Stimulated activated CD8-positive, alpha-beta memory T cell treated with anti-CD3 and anti-CD28 coated beads, Interleukin-4, amount 100 ng/mL, for 4 hours (primary cell): ENCODE measurements at places on chromosomes 1 and 21.

DNA sequence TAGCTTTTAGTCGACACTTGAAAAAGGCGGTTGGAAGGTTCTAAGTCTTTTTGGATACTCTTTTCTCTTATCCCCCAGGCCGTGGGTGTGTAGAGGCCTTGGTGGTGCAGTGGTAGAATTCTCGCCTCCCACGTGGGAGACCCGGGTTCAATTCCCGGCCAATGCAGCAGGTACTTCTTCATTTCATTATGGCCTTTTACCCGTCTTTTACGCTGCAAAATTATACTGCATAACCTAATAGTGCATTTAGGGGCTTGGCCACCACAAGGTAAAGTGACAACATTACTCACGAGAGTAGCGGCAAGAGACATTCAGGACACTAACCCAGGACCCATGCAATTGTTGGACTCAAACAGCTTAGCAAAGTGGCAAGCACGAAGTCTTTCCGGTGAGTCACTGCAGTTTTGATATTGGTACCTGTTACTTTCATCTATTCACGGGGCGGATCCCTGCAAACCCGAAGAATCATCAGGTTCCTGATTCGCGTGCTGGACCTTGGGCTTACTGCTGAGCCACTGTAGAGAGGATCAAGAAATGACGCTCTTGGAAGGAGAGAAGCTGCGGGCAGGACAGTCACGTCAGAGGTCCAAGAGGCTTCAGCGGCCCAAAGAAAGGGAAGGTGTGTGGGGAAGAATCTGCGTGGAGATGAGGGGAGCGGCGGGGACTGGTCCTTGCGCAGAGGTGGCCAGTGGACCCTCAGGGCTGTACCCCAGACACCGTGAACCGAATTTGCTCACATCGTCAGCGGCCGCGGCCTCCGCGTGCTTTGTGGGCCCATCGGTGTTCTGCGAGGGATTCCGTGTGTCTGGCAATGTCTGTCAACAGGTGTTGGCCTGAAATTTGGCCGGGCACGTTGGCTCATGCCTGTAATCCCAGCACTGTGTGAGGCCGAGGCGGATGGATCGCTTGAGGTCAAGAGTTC, 12.9 kb upstream of the RNU1-4 start:
- no peak for DNase-seq

DNA sequence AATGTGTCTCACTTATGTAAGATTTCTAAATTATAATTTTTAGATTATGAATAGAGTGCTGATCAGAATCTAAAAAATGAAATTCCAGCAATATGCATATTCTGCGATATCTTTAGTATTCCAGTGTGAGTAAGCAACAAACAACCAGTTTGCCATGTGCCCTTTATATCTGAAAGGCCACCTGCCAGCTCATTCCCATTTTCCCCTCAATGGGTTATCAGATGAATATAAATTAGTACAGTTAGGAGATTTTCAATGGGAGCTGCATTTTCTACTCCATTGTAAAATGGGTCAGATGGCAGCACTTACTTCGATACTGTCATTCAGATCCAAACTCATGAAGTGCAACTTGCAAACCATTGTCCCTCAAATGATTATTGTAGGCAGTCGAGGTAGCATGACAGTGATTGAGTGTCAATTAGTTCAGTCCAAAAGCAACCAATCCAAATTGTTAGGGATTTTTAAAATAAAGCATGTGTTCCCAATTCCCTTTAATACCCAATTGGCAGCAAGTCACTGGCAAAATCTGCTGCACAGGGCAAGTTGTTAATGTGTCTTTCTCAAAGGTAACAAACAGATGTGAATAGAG, 680.3 kb downstream of the LRRIQ3 start:
- no peak for DNase-seq

DNA sequence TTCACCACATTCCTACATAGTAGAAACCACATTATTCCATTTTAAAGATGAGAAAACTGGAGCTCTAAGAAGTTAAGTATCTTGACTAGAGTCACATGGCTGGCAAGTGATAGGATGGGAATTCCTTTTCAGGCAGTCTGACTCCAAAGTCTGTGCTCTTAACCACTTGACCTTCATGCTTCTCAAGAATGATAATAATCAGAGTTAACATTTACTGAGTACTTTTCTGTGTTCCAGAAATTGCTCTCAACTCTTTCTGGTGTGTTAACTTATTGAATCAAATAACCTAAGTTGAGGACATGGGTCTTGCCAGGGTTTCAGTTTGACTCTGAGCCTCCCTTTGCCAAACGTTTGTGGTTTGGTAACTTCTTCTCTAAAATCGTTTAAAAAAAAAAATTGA, 169.4 kb downstream of the RASAL2 start:
- no peak for DNase-seq

GRCh38 chr1:91863498-91863897, 22.5 kb downstream of the TGFBR3 start:
- DNase-seq = no peak

GRCh38 chr1:87436534-87436933, 107.9 kb downstream of the LMO4 start:
- DNase-seq = no peak

GRCh38 chr1:206685334-206685768, 646 bp downstream of the MAPKAPK2 start:
- DNase-seq = no peak

- DNase-seq = no peak
These were observed 23.8 kb downstream of the WNT3A start for GRCh38 chr1:228030451-228031201.
